Lung (tissue), 17 donors: ENCODE measurements at places on chromosomes 2 and 18. TPM values are rescaled to one million over a fixed set of nuclear protein-coding genes. Genes with fewer than 3 reads are reported as not detected.

- no peaks in the 10 kb centered on the region for H3K27me3 ChIP-seq
- no peak overlapping the region for H3K4me3 ChIP-seq
- H3K4me1 ChIP-seq, result no peaks in the 10 kb centered on the region
- no peak overlapping the region for H3K27ac ChIP-seq
- no peak for DNase-seq
These were observed 596.2 kb downstream of the ARHGAP15 start for GRCh38 chr2:143725400-143725799.

- no peaks in the 10 kb centered on the region for H3K27me3 ChIP-seq
- no peak for DNase-seq
- H3K27ac ChIP-seq, result no peak overlapping the region
These were observed 76.9 kb downstream of the TWIST2 start for GRCh38 chr2:238924796-238925195.

DNA sequence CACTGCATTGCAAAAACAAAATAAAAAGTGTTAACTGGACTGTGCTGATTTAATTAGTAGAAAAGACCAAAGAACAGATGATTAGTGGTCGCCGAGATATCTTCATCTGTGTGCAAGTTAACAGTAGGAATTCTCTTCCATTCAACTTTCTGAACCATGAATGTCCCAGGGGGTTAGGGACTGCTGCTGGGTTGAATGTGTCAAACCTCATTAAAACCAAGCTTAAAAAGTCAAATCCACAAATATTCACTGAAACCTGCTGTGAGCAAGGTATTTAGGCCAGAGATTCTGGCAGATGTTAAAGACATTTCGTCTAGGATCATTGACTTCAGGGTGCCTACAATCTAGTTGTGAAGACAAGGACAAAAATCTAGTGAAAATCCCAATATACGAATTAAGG lies 58.7 kb downstream of the STPG4 start:
- no peak overlapping the region for H3K4me3 ChIP-seq
- no peak overlapping the region for H3K27ac ChIP-seq
- H3K4me1 ChIP-seq, result peaks cover 4% of the 10 kb centered on the region
- no peaks in the 10 kb centered on the region for H3K36me3 ChIP-seq

- H3K27ac ChIP-seq, result no peak overlapping the region
- no peaks in the 10 kb centered on the region for H3K27me3 ChIP-seq
- peaks cover 8% of the 10 kb centered on the region for H3K4me1 ChIP-seq
- no peak overlapping the region for H3K4me3 ChIP-seq
- no peak for DNase-seq
These were observed 65.1 kb downstream of the FAM210A start for GRCh38 chr18:13661051-13661778.

GRCh38 chr2:20669562-20670314 lies 2.8 kb downstream of the GDF7 start:
- peaks cover 20% of the 10 kb centered on the region for H3K4me1 ChIP-seq
- H3K27ac ChIP-seq, result no peak overlapping the region
- no peak overlapping the region for H3K4me3 ChIP-seq
- DNase-seq, result no peak
- peaks cover 86% of the 10 kb centered on the region for H3K27me3 ChIP-seq

- peaks cover 25% of the 10 kb centered on the region for H3K4me1 ChIP-seq
- no peaks in the 10 kb centered on the region for H3K36me3 ChIP-seq
- H3K27me3 ChIP-seq, result no peaks in the 10 kb centered on the region
These were observed 68.3 kb downstream of the NDUFA10 start for GRCh38 chr2:239956818-239957261.

Gene SLC35F6
- 14.8 TPM for total RNA-seq

Gene TXNDC2
- 0.12 TPM for total RNA-seq

Gene CCL20
- total RNA-seq, result 46.8 TPM

DNA sequence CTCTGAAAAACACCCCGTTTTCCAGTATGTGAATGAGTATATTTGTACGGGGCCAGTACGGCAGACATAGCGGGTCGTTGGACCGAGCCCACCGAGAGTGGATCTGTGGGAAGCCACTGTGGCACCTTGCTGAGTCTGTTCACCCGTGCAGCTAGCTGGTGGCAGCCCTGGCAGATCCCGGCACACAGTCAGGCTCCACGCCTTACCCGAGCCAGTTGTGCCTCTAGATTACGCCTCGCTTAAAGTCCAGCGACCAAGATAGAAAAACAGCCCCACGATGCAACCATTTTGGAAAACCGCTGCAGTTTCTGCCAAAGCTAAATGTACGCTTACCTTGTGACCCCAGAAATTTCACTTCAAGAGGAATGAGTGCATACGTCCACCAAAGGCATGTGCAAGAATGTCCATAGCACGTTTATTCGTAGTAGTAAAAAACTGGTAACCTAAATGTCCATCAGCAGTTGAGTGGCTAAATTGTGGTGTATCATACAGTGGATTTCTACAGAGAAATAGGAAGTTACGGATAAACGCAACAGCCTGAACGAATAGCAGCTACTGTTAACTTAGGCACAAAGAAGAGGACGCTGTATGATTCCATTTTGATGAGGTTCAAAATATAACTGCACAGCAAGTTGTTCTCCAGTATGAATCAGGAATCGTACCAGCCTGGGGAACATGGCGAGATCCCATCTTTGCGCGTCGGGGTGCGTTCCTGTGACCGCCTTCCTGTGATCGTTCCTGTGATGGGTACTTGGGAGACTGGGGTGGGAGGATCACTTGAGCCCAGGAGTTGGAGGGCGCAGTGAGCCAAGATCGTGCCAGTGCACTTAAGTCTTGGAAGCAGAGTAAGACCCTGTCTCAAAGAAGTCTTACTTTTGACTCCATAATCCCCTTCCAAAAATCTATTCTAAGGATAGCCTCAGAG lies 688 bp upstream of the WDR33 start:
- peak overlapping the region; percentile 57 for H3K27ac ChIP-seq
- peaks cover 5% of the 10 kb centered on the region for H3K4me1 ChIP-seq
- no peaks in the 10 kb centered on the region for H3K27me3 ChIP-seq
- peak overlapping the region; percentile 88 for H3K4me3 ChIP-seq
